Breast epithelium (tissue), 4 donors: ENCODE measurements at places on chromosomes 16 and 17. TPM values are rescaled to one million over a fixed set of nuclear protein-coding genes. Genes with fewer than 3 reads are reported as not detected.

The FLOT2 gene
- total RNA-seq, result 56.9 TPM

The AIPL1 gene
- total RNA-seq, result not detected

The TMC8 gene
- total RNA-seq, result 4.2 TPM

The CD300E gene
- total RNA-seq, result under 0.01 TPM

The LGALS9C gene
- not detected for total RNA-seq

The MRPS34 gene
- total RNA-seq, result 85.9 TPM

The KRTAP3-2 gene
- total RNA-seq, result not detected

The MARVELD3 gene
- total RNA-seq, result not detected

The CCL17 gene
- not detected for total RNA-seq

The PRSS53 gene
- 1.3 TPM for total RNA-seq

The ZC3H7A gene
- total RNA-seq, result 58.4 TPM

The RNF222 gene
- total RNA-seq, result not detected

The JPH3 gene
- total RNA-seq, result 0.33 TPM

The KAT8 gene
- 53.6 TPM for total RNA-seq
